CD4-positive, CD25-positive, alpha-beta regulatory T cell (primary cell): ENCODE measurements at places on chromosomes 11 and 22. TPM values are rescaled to one million over a fixed set of nuclear protein-coding genes. Genes with fewer than 3 reads are reported as not detected.

DNA sequence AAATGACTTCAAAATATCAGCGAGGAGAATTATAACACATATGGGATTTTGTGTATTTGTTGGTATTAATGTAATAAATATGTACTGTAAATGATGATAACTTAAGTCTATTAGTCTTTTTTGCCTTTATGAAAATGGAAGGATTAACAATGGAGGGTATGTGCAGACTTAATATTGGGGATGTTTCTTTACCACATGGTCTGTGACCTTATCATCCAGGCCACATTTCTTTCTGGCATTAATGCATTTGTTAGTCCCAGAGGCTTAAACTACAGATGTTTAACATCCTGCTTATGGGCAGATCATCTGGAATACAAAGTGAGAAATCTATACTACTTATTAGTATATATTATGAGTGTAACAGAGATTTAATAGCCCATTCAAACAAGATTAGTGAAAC is 64.6 kb downstream of the SOX6 start:
- no peaks in the 10 kb centered on the region for H3K27me3 ChIP-seq
- no peaks in the 10 kb centered on the region for H3K36me3 ChIP-seq
- no peaks in the 10 kb centered on the region for H3K4me1 ChIP-seq
- no peak overlapping the region for H3K27ac ChIP-seq
- DNase-seq, result no peak

DNA sequence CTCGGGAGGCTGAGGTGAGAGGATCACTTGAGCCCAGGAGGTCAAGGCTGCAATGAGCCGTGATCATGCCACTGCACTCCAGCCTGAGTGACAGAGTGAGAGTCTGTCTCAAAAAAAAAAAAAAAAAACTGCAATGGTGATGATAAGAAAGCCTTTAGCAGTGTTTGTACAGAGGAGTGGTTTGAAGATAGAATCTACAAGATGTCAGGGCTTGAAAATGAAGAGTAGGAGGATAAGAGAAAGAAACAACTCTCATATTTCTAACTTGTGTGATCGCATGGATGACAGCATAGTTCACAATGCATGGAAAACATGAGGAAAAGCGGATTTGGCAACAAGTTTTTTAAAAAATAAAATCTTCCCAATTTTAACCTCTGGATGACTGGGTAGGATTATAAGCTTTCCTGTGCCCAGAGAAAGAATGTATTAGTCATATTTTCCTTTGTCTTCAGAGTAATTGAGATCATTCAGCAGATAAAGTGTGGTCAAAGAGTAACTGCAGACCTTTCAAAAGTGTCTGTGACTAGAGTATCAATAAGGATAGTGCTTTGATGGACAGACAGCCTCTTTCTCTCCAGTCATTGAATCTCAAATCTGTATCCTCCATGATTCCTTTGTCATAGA is 328.1 kb downstream of the CASP12 start:
- no peak overlapping the region for H3K27ac ChIP-seq
- H3K4me1 ChIP-seq, result no peaks in the 10 kb centered on the region
- no peak for DNase-seq
- no peaks in the 10 kb centered on the region for H3K36me3 ChIP-seq

- H3K4me3 ChIP-seq, result no peak overlapping the region
- H3K27me3 ChIP-seq, result no peaks in the 10 kb centered on the region
- no peak for DNase-seq
- H3K4me1 ChIP-seq, result no peaks in the 10 kb centered on the region
- H3K36me3 ChIP-seq, result no peaks in the 10 kb centered on the region
Measured at GRCh38 chr22:26325641-26326040, 103.4 kb upstream of the ASPHD2 start.

DNA sequence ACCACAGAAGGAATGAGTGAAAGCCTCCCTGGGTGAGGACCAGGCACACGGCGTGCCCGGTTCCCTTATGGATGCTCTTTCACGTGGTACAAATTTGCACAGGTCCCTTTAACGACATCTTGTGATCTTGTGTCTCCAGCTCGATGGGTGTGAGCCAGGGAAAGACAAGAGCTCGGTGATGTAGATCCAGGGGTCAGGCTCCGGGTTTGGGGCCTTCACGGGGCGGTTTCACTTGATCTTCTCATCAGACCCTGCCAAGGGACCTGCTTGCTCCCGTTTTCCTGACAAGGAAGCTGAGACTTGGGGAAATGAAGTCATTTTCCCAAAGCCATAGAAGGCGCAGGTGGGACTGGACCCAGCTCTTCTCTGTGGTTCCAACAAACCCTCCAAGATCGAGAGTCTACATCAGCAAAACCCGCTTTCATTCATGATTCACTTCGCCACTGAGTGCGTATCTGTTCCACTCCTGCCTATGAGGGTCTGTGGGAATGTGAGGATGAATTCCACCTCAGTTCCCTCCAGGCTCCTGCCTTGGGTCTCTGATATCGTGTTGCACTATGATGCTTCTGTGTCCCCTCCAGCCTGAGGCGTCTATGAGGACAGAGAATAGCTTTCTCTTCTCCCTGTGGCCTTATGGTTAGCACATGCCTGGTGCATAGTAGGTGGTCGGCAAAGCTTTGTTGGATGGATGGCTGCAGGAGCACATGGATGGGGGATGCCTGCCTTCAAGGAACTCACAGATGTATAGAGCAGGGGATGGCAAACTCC is 45.0 kb upstream of the ANO1 start:
- no peak for DNase-seq
- no peak overlapping the region for H3K27ac ChIP-seq
- no peaks in the 10 kb centered on the region for H3K4me1 ChIP-seq

DNA sequence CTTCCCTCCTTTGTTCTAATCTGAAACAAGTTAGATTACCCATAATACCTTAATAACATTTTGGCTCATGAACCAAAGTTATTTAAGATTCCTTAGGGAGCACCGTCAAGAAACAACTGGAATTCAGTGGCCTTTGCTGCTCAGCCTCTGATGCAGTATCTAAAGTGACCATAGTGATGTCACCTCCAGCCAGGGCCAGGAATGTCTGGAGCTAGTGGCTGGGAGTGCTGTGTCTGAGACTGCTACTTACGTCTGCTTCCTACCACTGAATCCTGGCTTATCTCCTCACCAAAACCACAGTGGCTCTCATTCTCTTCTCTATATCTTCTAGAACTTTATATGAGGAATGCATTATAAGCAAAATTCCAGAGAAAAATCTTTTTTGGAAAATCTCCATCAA is 658.0 kb downstream of the DLG2 start:
- H3K4me1 ChIP-seq, result no peaks in the 10 kb centered on the region
- DNase-seq, result no peak
- H3K4me3 ChIP-seq, result no peak overlapping the region
- H3K36me3 ChIP-seq, result no peaks in the 10 kb centered on the region
- H3K27me3 ChIP-seq, result no peaks in the 10 kb centered on the region

The MUC15 gene
- total RNA-seq, result not detected

The BTG4 gene
- total RNA-seq, result not detected

DNA sequence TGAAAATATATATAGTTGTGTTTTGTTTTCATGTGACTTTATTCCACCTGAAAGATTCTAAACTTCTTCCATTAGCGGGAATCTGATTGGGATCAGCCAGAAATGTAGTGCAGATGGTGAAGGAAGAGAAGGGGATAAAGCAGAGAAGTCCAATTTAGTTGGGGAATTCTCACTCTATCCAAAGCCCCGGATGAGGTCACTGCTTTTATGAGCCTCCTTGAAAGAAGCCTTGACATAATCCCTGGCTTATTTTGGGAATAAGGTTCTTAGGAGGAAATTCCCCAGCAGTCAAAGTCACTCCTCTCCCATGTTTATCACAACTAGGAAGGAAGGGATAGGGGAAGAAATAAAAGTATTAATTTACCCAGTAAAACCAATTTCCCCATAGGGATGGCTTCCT is 41.1 kb downstream of the OSBP start:
- DNase-seq, result no peak
- H3K4me3 ChIP-seq, result no peak overlapping the region
- H3K4me1 ChIP-seq, result no peaks in the 10 kb centered on the region
- no peaks in the 10 kb centered on the region for H3K27me3 ChIP-seq

DNA sequence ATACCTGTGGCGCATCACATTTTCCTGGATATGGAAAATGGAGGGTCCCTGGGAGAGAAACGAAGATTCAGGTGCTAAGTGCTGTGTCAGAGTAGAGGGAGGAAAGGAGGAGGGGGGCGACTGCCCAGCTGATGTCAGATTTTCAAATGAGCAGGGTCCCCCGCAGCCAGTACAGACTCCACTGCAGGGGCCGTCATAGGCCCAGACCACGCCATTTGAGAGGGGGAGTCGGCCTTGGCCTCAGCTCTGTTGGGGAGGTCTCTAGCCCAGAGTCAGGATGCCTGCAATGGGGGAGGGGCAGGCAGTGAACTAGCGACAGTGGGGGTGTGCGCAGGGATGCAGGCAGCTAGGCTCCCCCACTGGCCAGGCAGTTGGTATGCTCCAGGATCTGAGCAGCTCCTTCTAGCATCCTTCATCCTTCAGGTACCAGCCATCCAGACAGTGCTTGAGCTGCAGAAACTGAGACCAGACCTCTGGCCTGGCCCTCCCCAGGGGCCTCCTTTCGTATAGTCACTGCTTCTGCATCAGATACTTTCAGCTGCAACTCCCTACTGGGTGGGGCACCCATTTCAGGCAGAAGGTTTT is at the start of the genes BSCL2 and GNG3:
BSCL2 (minus strand) TSS at position 148 of the 585 bp plus-strand sequence. CDS start 229 bp downstream, outside the sequence.
GNG3 (plus strand) TSS at position 400 of the 585 bp plus-strand sequence. CDS start 620 bp downstream, outside the sequence.
- peak within 1 kb of the TSS; percentile 95 for H3K27ac ChIP-seq
- peaks cover 43% of the 10 kb centered on the region for H3K4me1 ChIP-seq
- peak within 1 kb of the TSS; percentile 95 for H3K4me3 ChIP-seq
- H3K36me3 ChIP-seq, result peaks cover 9% of the 10 kb centered on the region
- no peak for DNase-seq

- H3K4me1 ChIP-seq, result peaks cover 18% of the 10 kb centered on the region
- no peaks in the 10 kb centered on the region for H3K36me3 ChIP-seq
- H3K4me3 ChIP-seq, result no peak overlapping the region
Measured at GRCh38 chr11:86954269-86955110, 705 bp downstream of the FZD4 start.

GRCh38 chr11:105953886-105954285 is 68.2 kb downstream of the MSANTD4 start:
- no peak overlapping the region for H3K4me3 ChIP-seq
- DNase-seq, result no peak
- no peaks in the 10 kb centered on the region for H3K27me3 ChIP-seq
- H3K36me3 ChIP-seq, result no peaks in the 10 kb centered on the region
- H3K27ac ChIP-seq, result no peak overlapping the region
- H3K4me1 ChIP-seq, result no peaks in the 10 kb centered on the region

The MAP6 gene
- total RNA-seq, result 0.44 TPM

DNA sequence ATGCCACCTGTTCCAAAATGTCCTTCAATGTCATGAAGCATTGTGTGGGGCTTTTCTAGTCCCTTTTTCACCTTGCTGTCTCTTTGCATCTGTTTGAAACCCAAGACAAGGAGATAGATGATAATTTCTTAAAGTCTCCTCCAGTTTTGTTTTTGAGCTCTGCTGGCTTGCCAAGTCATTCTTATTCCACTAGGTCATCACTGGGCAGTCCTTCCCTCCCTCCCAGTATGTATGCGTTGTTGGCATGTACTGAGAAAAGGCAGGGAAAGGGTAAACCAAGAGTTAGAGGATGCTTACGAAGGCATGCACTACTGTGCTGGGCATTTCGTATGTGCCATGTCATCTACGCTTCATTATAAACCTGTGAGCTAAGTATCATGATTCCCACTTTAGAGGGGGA is 78.6 kb downstream of the PARVA start:
- no peaks in the 10 kb centered on the region for H3K27me3 ChIP-seq
- H3K4me1 ChIP-seq, result no peaks in the 10 kb centered on the region

DNA sequence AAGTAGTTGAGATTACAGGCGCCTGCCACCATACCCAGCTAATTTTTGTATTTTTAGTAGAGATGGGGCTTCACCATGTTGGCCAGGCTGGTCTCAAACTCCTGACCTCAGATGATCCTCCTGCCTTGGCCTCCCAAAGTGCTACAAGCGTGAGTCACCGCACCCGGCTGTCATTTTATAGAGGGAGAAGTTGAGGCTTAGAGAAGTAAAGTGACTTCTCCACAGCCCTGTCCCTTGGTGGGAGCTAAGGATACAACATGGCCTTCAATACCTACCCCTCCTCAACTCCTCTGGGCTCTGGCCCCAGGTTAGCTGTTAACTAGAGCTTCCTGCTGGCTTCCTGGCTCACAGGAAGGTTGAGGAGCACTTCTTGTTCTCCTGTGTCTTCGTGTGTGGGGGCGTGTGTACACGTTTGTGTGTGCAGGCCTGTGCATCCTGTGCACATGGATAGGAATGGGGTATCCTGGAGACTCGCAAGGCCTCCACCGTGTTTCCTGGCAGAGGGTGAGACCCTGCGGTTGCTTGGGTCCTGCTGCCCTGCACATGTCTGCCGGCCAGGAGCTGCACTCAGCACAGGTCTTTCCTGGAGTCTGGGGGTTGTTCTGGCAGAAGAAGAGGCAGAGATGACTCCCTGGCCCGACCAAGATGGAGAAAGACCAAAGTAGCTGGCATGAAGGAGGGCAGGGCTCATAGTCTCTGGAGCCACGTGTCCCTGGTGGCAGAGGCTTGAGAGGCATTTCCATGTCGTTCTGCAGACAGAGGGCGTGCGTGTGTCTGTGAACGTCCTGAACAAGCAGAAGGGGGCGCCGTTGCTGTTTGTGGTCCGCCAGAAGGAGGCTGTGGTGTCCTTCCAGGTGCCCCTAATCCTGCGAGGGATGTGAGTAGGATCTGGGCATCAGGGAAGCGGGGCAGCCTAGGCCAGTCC is 2.4 kb downstream of the SIDT2 start:
- peaks cover 27% of the 10 kb centered on the region for H3K4me1 ChIP-seq
- peak overlapping the region; percentile 0 for H3K4me3 ChIP-seq
- DNase-seq, result peak; percentile 38
- H3K27ac ChIP-seq, result no peak overlapping the region
- H3K36me3 ChIP-seq, result peaks cover 10% of the 10 kb centered on the region

GRCh38 chr11:41978945-41979344 is 519.5 kb upstream of the LRRC4C start:
- H3K27me3 ChIP-seq, result no peaks in the 10 kb centered on the region
- no peaks in the 10 kb centered on the region for H3K36me3 ChIP-seq
- H3K4me3 ChIP-seq, result no peak overlapping the region
- H3K27ac ChIP-seq, result no peak overlapping the region
- no peaks in the 10 kb centered on the region for H3K4me1 ChIP-seq

DNA sequence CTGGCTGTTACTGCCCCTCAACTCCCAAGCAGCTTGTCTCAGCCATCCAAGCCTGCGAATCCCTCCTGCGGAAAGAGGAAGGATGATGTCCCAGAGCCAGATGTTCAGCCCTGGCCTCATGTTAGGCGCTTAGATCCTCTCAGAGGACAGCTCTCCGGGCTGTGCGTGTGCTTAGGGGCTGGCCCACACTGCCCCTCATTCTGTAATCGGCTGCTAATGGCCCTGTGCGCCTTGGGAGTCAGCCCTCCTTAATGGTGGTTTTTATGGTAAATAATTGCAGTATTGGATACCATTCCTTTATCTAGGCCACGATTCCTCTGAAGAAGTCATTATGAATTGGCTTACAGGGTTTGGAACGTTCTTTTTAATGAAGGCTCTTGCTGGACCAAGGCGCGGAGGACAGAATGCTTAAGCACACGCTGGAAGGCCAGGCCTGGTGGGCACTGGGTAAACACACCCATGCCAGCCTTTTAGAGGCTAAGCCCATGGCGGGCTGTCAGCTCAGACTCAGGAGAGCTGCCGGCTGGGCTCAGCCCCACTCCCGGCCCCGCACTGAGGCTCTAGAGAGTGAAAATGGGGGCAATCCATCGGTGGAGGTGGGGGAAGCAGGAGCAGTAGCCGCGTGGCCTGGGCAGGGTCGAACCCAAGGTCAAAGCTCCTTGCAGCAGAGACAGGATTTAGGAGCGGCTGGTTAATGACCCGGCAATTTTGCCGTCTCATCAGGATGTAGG is 1157.5 kb downstream of the BRD1 start:
- DNase-seq, result no peak
- no peaks in the 10 kb centered on the region for H3K36me3 ChIP-seq
- H3K4me1 ChIP-seq, result no peaks in the 10 kb centered on the region
- no peaks in the 10 kb centered on the region for H3K27me3 ChIP-seq
- H3K27ac ChIP-seq, result no peak overlapping the region
